ENCODE measurements at places on chromosomes 4 and X.

- DNase-seq: no peak
These were observed 7.2 kb downstream of the ZNF185 start for GRCh38 chrX:152905081-152905420.

DNA sequence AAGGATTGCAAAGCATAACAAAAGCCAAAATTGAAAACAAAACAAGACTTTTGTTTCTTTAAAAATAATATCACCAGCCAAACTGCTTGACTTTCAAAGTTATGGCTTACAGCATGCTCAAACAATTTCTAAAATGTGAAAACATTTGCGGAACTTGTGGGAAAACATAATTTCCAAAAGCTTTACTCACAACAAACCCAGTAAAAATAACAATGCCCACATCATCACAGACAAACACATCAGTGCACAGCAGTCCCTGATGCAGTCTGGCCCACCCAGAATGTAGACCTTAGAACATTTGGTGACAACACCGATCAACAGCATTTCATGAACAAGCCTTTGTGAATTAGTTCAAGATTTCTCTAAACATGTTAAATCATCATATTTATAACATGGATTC, 98.9 kb downstream of the ARHGAP6 start:
- DNase-seq: no peak

GRCh38 chr4:20284990-20285389, 33.3 kb downstream of the SLIT2 start:
- peak; percentile 57 for DNase-seq

DNA sequence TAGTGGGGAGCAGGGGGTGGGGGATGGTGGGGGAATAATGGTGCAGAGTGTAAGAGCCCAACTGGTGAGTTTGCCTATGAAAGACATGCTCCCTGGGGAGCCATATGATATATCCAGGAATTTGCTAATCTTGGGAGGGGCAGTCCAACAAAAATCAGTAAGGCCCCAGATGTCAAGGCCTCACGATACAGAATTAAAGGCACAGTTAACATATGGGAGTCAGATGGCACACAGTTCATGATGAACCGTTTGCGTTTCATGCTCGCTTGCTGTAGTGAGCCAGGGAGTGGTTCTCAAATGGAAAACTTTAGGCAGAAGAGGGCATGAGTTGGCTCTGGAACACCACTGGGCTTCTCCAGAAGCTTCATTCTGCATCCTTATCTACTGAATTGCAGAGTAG, 33.9 kb upstream of the VCX2 start:
- DNase-seq: no peak

DNA sequence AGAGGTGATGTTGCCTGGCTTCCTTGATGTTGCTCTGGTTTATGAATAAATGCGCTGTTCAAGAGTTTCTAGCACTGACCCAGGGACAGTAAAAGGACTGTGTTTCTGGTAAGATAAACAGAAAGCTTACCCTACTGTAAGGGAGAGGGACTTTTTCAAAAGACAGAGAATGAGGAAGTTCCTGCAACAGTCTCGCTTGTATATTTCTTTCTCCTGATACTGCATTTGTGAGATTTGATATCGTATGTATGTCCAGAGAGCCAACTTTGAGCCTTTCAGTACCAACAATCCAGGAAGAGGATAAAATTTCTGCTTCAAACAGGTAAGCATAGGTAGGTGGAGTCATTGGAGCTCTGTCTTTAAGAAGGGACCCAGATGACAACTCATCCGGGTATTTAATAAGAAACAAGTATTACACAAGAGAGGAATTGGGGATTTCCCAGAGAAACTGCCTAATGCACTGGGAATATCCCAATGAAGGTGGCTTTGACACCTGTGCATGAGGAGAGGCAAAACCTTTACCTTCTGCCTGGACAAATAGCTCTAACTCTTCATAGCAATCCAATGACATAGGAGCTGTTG, 773 bp downstream of the DAPP1 start:
- no peak for DNase-seq

GRCh38 chr4:189304809-189305208, 635.9 kb upstream of the FRG1 start:
- DNase-seq: no peak

- no peak for DNase-seq
These were observed 20.6 kb downstream of the SH3KBP1 start for GRCh38 chrX:19866626-19867410.

- DNase-seq: no peak
These were observed 612.0 kb downstream of the C4orf33 start for GRCh38 chr4:129707949-129708348.

DNA sequence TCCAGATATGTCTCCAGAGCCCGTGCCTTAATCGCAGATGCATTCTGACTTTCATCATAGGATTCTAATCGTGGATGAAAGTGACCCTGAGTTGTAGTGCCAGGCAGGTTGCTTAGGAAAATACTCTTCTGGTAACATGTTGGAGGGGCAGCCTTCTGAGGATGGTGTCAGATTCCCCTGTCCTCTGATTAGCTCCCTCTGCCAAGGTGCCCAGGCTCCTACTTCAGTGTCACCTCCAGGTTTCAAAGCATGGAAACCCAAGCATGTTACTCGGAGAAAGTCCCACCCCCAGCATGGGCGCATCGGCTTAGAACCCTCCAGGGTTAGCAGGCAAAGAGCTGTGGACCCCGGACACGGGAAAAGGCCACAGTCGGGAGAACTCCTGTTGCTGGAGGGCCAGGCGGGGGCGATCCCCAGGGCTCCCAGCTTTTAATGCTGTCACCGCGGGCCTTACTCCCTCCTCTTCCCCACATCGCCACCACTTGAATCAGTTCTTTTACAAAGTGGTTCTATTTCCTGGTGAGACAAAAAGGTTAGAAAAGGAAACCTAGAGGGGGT, 44.5 kb downstream of the TRIM2 start:
- DNase-seq: no peak

DNA sequence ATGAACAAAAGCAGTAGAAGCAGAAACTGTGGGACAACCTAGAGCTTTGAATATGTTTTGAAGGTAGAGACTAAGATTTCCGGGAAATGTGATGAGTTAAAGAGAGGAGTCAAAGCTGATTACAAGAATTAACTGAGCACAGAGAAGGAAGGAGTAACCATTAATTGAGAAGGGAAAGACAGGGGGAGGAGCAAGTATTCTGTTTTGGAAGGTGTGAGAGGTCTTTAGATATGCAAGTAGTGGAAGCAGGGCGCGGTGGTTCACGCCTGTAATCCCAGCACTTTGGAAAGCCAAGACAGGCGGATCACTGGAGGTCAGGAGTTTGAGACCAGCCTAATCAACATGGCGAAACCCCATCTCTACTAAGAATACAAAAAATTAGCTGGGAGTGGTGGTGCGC, 171.5 kb downstream of the FSTL5 start:
- no peak for DNase-seq

DNA sequence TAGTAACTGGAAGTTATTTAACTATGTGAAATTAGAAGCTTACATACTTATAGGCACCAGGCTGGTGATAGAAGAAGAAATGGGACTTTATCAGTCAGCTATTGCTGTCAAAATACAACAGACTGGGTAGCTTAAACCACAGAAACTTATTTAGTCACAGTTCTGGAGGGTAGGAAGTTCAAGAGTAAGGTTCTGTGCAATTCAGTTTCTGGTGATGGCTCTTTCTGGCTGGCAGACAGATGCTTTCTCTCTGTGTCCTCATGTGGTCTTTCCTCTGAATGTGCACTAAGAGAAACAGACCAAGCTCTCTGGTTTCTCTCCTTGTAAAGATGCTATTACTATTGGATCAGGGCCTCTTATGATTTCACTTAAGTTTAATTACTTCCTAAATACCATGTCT, 92.1 kb upstream of the ANKRD50 start:
- DNase-seq: no peak

- no peak for DNase-seq
These were observed 58.9 kb upstream of the BCOR start for GRCh38 chrX:40156470-40157227.

DNA sequence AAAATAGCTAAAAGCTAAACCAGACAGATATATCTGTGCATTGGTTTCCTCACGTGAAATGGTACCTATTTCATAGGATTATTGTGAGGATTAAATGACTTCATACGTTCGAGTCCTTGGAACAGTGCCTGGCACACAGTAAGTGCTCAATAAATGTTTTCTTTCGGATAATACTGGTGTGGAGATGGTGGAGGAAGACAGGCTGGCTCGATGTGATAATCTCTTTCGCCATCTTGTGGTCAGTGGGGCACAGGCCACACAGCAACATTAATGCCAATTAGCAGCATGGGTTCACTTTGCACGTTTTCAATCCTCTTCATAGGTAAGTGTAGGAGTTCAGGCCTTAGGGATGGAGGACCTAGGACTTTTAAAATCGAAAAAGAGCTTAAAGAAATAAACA, 9.3 kb downstream of the PAGE4 start:
- peak; percentile 20 for DNase-seq

DNA sequence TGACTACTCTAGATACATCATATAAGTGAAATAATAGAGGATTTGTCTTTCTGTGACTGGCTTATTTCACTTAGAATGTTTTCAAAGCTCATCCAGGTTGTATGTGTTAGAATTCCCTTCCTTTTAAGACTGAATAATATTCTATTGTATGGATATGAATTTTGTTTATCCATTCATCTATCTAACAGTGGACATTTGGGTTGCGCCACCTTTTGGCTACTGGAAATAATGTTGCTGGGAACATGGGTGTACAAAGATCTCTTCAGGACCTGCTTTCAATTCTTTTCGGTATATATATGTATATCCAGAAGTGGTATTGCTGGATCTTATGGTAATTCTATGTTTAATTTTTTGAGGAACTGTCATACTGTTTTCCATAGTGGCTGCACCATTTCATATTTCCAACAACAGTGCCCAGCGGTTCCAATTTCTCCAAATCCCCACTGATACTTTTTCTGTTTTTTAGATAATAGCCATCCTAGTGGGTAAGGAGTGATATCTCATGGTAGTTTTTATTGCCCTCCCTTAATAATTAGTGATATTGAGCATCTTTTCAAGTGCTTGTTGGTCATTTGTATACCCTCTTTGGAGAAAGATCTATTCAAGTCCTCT, 3.4 kb upstream of the SCD5 start:
- DNase-seq: peak; percentile 33

- no peak for DNase-seq
These were observed 117.7 kb upstream of the PNPLA4 start for GRCh38 chrX:8044947-8045346.

DNA sequence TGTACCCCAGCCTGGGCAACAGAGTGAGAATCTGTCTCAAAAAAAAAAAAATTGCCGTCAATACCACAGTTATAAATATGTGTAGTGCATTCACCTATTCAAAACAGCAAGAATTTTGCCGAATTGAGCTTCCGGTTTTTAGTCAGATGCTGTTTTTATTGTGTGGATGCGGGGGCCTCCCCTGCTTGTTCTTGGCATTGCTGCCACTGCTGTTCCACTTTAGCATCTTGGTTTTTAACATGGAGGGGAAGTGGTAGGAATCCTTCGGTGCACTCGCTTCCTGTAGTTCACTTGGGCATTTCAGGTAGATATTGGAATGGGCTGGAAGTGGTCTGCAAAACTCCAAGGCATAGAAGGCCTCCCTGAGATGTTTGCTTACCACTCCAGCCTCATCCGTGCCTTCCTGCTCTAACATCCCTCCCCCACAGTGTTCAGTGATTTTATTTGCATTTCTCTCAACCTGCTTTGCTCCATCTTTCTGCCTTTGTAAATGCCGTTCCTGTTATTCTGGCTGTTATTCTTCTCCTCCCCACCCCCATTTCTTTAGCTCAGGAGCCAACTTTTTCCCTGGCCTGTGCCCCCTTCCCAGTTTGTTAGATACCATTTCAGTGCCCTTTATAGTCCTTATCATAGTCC, 25.5 kb downstream of the MOB1B start:
- DNase-seq: no peak

- DNase-seq: no peak
These were observed 154.1 kb downstream of the BANK1 start for GRCh38 chr4:101944649-101945048.

GRCh38 chr4:152677117-152677516, 2.7 kb downstream of the TMEM154 start:
- DNase-seq: no peak

DNA sequence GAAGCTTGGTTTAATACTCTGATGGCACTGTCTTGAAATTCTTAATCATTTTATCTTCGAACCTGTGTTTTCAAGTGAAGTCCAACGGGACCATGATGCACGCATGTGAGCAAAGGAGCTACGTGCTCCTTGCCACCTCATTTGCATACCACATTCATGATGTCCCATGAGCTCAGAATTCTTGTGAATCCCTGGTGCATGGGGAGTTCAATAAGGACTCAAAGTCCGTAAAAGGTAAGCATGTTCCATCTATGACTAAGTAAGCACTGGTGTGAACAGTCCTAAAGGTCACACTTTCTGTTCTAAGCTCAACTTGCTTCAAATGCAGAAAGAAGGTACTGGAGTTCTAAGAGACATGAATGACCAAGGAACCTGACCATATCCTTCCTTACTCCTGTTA, 13.1 kb upstream of the GPM6B start:
- DNase-seq: no peak

- DNase-seq: no peak
These were observed 49.1 kb downstream of the PRKG2 start for GRCh38 chr4:81165861-81166430.

DNA sequence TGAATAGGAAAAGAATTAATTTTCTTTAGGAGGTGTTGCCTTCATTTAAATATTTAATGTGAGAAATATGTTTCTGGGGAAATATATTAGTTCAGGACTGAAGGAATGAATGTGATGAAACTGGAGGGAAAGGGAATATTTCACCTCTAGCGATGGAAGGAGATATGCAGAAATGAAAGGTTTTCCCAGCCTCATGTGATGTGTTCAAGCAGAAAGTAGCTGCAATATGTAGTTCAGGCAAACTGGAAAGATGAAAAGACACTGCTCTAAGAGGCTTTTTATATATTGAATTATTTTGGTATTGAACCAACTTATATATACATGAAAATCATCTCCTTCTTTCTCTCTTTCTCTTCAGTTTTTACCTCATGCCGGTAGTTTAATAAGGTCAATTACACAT, 3.4 kb downstream of the GRID2 start:
- DNase-seq: no peak

DNA sequence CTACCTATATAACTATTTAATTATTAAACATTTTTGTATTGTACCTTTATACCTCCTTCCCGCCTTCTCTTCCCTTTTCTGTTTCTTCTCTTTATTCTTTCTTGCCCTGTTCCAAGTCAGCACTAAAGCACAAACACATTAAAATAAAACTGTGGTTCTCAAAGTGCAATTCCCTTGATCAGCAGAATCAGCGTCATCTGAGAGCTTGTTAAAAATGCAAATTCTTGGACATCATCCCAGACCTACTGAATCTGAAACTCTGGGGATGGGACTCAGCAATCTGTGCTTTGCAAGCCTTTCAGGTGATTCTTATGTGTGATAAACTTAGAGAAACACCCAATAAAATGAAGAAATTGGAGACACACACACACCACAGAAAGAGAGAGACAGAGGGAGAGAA, 178.4 kb upstream of the BMP3 start:
- no peak for DNase-seq
